Stimulated activated CD4-positive, alpha-beta T cell treated with anti-CD3 and anti-CD28 coated beads, Interleukin-4, amount 100 ng/mL, for 4 hours (primary cell): ENCODE measurements at places on chromosomes 4 and X.

DNA sequence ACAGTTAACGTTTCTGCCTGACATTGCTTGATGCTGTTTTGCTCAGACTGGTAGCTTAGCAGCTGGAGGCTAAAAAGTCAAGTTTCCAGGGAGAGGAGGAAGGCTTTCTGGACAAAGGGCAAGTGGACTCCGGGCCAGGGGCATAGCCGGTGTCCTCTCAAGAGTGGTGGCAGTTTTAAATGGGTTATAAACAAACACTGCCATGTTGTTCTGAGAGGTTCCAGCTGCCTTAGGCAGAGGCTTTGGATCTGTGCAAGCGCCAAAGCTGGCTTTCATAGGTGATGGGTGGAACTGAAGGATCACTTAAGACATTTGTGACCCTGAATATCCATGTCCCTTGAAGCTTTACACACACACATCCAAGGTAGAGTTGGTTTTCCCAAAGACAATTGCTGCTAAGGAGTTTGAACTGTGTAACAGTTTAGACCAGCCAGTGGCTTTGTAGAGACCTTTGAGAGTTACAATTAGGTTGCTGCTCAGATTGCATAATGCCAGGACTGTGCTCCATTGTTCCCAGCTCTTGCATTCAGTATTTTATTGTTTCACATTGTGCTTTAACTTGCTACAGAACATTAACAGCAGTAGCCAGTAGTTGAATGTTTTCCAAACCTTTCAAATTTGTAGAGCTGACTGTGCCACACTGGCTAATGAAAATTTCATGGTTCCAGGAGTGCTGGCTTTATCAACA is 54.1 kb upstream of the AP1S2 start:
- DNase-seq: no peak

DNA sequence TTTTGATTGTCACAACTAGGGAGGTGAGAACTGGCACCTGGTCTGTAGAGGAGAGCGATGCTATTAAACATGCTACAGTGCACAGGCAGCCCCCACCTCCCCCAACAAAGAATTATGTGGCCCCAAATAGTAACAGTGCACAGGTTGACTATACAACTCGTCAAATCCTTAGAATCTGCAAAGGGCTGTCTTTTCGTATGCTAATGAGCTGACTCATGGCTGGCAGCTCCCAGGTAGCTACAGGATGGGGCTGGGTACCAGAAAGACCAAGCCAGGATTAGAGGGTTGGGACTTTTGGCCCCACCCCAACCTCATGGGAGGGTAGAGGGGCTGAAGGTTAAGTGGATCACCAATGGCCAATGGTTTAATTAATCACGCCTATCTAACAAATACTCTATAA is 104.7 kb upstream of the SORBS2 start:
- DNase-seq: no peak

GRCh38 chr4:139950568-139950967 is 203.4 kb downstream of the MAML3 start:
- no peak for DNase-seq

DNA sequence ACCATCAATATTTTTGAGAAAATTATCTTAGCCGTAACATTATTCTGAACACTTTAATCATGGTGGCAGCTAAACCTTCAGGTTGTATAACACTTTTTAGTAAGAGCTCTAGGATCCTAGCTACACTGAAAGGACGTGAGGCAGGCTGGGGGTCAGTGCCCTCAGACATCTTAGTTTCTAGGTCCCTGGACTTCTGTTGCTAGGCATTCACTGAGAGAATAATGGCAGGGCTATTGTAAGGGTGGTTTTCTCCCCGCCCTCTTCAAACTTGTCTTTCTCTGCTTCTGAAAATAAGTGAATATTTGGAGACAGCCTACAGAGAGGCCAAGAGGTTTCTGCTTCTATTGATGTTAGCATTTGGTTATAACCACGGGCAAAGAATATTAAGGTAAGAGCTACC is 15.4 kb upstream of the MMRN1 start:
- no peak for DNase-seq

- no peak for DNase-seq
These were observed 36.5 kb downstream of the TXLNG start for GRCh38 chrX:16822723-16823122.

- DNase-seq: no peak
These were observed 665.6 kb downstream of the TRIML1 start for GRCh38 chr4:188804861-188805260.

- DNase-seq: no peak
These were observed 15.2 kb upstream of the SCOC start for GRCh38 chr4:140358281-140358680.

- no peak for DNase-seq
These were observed 102.0 kb upstream of the ARHGAP24 start for GRCh38 chr4:85372966-85373365.
